Thoracic aorta (tissue), 2 donors: ENCODE measurements at places on chromosomes 3 and 15. TPM values are rescaled to one million over a fixed set of nuclear protein-coding genes. Genes with fewer than 3 reads are reported as not detected.

P3H2 gene
- 19.3 TPM for total RNA-seq

GADL1 gene
- 0.27 TPM for total RNA-seq

SUSD5 gene
- total RNA-seq, result 259 TPM

MAGI1 gene
- total RNA-seq, result 88.5 TPM

CHL1 gene
- 2.0 TPM for total RNA-seq

ZMYND10 gene
- not detected for total RNA-seq

SUCLG2 gene
- 36.6 TPM for total RNA-seq

PPP2R3A gene
- 6.8 TPM for total RNA-seq

TTC21A gene
- total RNA-seq, result 3.0 TPM

ESYT3 gene
- total RNA-seq, result 7.1 TPM

HES1 gene
- total RNA-seq, result 60.5 TPM

PTPN23 gene
- 32.2 TPM for total RNA-seq

B3GALNT1 gene
- total RNA-seq, result 16.4 TPM

VGLL3 gene
- total RNA-seq, result 80.0 TPM

JMJD7 gene
- 1.1 TPM for total RNA-seq

TMEM207 gene
- total RNA-seq, result not detected

DISP2 gene
- total RNA-seq, result 0.54 TPM

COL8A1 gene
- total RNA-seq, result 916 TPM

PP2D1 gene
- not detected for total RNA-seq

NR1I2 gene
- not detected for total RNA-seq

ADAMTS7 gene
- 15.6 TPM for total RNA-seq

C2CD4B gene
- 8.0 TPM for total RNA-seq

OSTN gene
- total RNA-seq, result not detected

STRC gene
- 1.2 TPM for total RNA-seq

GRCh38 chr3:4139462-4140140, 163.6 kb upstream of the SETMAR start:
- DNase-seq, result no peak

DNA sequence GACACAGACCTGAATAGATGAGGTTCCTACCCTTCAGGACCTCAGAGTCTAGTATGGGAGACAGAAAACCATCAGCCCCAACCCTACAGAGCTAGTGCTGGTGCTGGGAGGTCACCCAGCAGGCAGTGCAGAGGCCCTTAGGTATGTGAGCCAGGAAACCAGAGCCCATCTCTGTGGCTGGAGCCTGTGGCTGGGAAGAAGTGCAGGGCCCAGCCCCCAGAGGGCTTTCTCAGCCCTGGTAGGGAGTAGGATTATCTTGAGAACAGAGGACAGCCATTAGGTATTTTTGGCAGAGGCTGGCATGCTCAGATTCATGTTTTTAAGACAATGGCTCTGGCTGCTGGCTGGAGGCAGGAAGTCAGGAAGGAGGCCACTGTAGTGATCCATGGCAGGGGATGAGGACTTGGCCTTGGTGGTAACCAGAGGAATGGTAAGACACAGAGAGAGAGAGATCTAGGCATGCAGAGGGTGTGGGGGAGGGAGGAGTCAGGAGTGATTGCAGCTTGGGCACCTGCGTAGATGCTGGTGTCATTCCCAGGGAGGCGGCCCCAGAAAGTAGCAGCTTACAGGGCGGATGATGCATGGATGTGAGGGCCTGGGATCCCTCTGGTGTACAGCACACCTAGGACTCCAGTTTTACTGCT, 220.9 kb upstream of the EIF1B start:
- no peak for DNase-seq

- DNase-seq, result no peak
Measured at GRCh38 chr15:51754267-51754666, 2.9 kb downstream of the TMOD2 start.

- DNase-seq, result no peak
Measured at GRCh38 chr3:147409143-147410115, at the start of gene ZIC1. Gene ZIC1 (plus strand): TSS chr3:147409365. CDS start chr3:147410113, 748 bp downstream.

DNA sequence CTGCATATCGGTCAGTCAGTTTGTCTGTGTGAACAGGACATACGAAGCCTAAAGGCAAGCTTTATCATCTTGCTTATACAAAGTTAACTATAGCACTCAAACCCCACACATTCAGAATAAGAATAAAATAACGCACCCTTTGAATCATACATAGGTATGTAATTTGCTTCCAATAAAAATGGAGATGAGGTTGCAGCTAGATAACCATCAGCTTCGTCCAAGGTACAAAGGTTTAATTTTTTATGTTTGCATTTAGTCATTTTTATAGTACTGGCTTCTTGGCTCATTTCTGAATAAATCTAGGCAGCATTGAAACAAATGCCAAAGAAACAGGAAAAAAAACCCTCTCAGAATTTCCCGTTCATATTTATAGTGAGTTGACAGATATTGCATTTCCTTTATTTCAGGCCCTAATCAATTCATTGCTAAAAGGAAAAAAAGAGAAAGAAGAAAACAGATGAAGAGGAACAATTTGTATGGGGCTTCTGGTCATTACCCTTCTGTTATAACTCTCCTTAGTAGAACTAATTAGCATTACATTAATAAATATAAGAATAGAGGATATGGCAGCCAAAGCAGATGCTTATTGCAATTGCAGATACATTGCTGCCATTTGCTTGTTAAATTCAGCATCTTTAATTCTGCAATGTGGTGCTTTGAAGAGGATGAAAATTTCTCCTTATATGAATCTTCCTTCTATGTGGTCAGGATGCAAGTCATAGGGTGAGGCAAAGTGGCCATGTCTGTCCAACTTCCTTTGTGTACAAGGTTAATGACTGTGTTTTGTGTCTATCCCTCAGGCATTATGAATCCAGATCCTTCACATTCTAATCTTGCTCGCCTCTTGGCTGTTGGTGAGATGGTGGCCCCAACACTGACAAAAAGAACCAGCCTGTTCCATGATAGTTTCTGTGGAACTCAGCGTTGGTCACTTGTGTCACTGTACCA, 550.0 kb downstream of the AGBL1 start:
- DNase-seq, result no peak

- DNase-seq, result no peak
Measured at GRCh38 chr3:173886-174285, 22.7 kb upstream of the CHL1 start.

GRCh38 chr15:76158226-76158625, 98.4 kb downstream of the TMEM266 start:
- no peak for DNase-seq

- no peak for DNase-seq
Measured at GRCh38 chr3:99669879-99670555, 31.6 kb downstream of the COL8A1 start.

- no peak for DNase-seq
Measured at GRCh38 chr3:151612115-151612514, 121.6 kb upstream of the AADACL2 start.

DNA sequence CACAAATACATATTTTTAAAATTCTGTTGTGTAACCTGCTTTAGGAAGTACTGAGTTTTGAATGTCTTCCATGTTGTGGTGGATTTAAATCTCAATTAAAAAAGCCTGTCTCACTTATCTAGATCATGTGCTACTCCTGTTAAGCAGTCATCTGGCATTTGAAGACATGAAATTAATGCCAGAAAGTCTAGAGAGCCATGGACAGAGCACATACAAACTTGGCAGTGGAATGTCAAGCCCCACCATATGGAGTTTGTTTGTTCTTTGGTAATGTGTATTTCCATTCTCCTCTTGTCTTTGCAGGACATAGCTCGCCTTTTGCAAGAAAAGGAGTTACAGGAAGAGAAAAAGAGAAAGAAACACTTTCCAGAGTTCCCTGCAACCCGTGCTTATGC, 39.3 kb upstream of the UTS2B start:
- DNase-seq, result no peak

DNA sequence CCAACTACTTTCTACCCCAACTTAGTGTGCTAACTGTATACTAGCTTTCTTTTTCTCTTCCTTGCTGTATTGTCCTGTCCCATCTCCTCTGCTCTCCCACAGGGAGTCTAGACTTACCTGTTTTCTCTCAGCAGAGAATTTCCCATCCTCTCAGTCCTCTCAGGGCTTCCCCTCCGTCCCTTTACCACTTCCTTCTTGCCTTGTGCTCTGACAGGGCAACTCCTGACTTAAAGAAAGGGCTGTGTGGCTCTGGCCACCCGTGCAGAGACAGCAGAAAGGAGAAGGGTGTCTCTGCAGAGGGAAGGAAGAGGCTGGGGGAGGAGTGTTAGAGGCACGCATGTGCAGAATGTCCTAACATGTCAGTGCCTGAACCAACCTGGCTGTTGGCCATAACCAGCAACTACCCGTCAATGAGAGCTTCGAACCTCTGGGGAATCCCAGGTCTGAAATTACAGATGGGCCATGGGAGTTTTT, at the start of gene GCSAM:
Gene GCSAM, minus strand, starts transcription at position 274 of the 474 bp plus-strand sequence. Its CDS starts 128 bp downstream, at position 146.
- no peak for DNase-seq

- no peak for DNase-seq
Measured at GRCh38 chr15:41241221-41241964, 10.3 kb downstream of the CHP1 start.

GRCh38 chr3:197521277-197522182, 34.2 kb downstream of the BDH1 start:
- no peak for DNase-seq

GRCh38 chr3:110858549-110858948, 213.1 kb upstream of the NECTIN3 start:
- DNase-seq, result no peak

GRCh38 chr3:187999821-188000220, 154.1 kb upstream of the LPP start:
- DNase-seq, result no peak

- DNase-seq, result no peak
Measured at GRCh38 chr15:59830098-59830497, 141.0 kb upstream of the BNIP2 start.

GRCh38 chr15:93088981-93089726, at the start of gene RGMA:
Gene RGMA (minus strand): TSS chr15:93089211. CDS start chr15:93088932, 279 bp downstream.
- DNase-seq, result no peak

DNA sequence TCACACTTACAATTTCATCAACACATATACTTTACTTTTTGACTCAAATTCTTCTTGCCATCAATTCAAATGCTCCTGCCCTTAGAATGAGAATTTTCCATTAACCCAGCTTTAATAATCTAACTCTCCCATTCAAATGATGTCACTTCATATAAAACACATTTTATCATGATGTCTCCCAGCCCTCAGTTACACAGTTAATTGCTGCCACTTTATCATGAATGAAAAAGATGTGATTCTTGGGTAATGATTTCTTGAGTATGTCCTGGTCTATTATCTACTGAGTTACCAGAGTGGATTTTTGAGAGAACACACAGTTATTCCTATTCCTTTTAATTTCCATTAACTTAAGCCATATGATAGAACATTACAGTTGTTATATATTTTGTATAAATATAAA, 7.6 kb downstream of the AGTR1 start:
- DNase-seq, result no peak

DNA sequence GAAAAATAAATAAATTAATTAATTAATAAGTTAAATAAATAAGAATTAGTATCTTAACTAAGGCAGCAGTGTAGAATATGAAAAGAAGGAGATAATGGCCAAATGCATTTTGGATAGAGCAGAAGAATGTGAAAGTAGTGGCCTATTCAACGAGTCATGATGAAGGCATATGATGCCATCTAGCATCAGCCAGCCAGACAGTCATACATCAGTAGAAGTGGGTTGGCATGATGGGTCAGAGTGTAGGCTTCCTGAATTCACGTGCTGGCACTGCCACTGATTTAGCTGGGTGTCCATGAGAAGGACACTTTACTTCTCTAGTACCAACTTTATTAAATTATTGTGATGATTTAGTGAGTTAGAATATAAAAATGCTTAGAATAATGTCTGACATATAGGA, 256.1 kb upstream of the ARPP21 start:
- no peak for DNase-seq

- no peak for DNase-seq
Measured at GRCh38 chr3:1207904-1208303, 115.1 kb downstream of the CNTN6 start.

- no peak for DNase-seq
Measured at GRCh38 chr3:30073040-30073439, 533.4 kb upstream of the TGFBR2 start.
